Dermis blood vessel endothelial cell (primary cell): ENCODE measurements at places on chromosomes 6 and 20. TPM values are rescaled to one million over a fixed set of nuclear protein-coding genes. Genes with fewer than 3 reads are reported as not detected.

IRF4 gene
- total RNA-seq = 0.05 TPM in 1 of 2 replicates, not detected in the other

MTHFD1L gene
- total RNA-seq = 38.6 and 56.4 TPM in 2 replicates

VSX1 gene
- not detected in 2 replicates for total RNA-seq

CRISP2 gene
- not detected in 2 replicates for total RNA-seq

HBS1L gene
- total RNA-seq = 106 and 170 TPM in 2 replicates

CNR1 gene
- total RNA-seq = 1.3 TPM in 1 of 2 replicates, not detected in the other

COL12A1 gene
- 3.7 and 6.9 TPM in 2 replicates for total RNA-seq

MAPK14 gene
- 71.8 and 77.0 TPM in 2 replicates for total RNA-seq

GSTA3 gene
- total RNA-seq = not detected in 2 replicates

LTV1 gene
- total RNA-seq = 17.0 and 30.2 TPM in 2 replicates

PTGIS gene
- 1.9 and 2.0 TPM in 2 replicates for total RNA-seq

SLC22A1 gene
- 0.05 and 0.17 TPM in 2 replicates for total RNA-seq

ZKSCAN3 gene
- total RNA-seq = 6.3 and 9.7 TPM in 2 replicates

EFCAB8 gene
- under 0.01 and 0.05 TPM in 2 replicates for total RNA-seq

TAF11 gene
- total RNA-seq = 36.8 and 47.1 TPM in 2 replicates

STAU1 gene
- total RNA-seq = 51.1 and 102 TPM in 2 replicates

ASIP gene
- total RNA-seq = not detected in 2 replicates

MYT1 gene
- not detected in 2 replicates for total RNA-seq

CCM2L gene
- total RNA-seq = 31.1 and 35.5 TPM in 2 replicates

KCNG1 gene
- total RNA-seq = 0.70 and 3.1 TPM in 2 replicates

EDN3 gene
- total RNA-seq = not detected in 2 replicates

SLC26A8 gene
- under 0.01 TPM in 1 of 2 replicates, not detected in the other for total RNA-seq

QRSL1 gene
- 8.3 and 12.6 TPM in 2 replicates for total RNA-seq

SPATS1 gene
- total RNA-seq = not detected in 2 replicates

SYTL3 gene
- 0.70 and 0.85 TPM in 2 replicates for total RNA-seq

EDN1 gene
- 247 and 438 TPM in 2 replicates for total RNA-seq

KIF6 gene
- total RNA-seq = 0.19 TPM in 1 of 2 replicates, not detected in the other

PTPRT gene
- total RNA-seq = not detected in 2 replicates

NKAPL gene
- 0.34 and 1.1 TPM in 2 replicates for total RNA-seq

BACH2 gene
- total RNA-seq = 1.2 and 1.3 TPM in 2 replicates

TBX18 gene
- 0.68 and 1.7 TPM in 2 replicates for total RNA-seq

ASCC3 gene
- total RNA-seq = 76.7 and 89.7 TPM in 2 replicates

RCAN2 gene
- total RNA-seq = 0.19 and 0.34 TPM in 2 replicates

CST4 gene
- not detected in 2 replicates for total RNA-seq

SLC22A3 gene
- under 0.01 TPM in 1 of 2 replicates, not detected in the other for total RNA-seq

LY6G6D gene
- total RNA-seq = not detected in 2 replicates

ANKEF1 gene
- 1.5 and 2.0 TPM in 2 replicates for total RNA-seq

MICB gene
- total RNA-seq = 14.5 and 29.3 TPM in 2 replicates

SAMD3 gene
- total RNA-seq = not detected in 2 replicates

MUC22 gene
- not detected in 2 replicates for total RNA-seq

SLC35B2 gene
- total RNA-seq = 43.1 and 52.7 TPM in 2 replicates

ENPP4 gene
- total RNA-seq = 4.9 and 6.9 TPM in 2 replicates

ZC2HC1B gene
- total RNA-seq = not detected in 2 replicates

MOG gene
- total RNA-seq = not detected in 2 replicates

ARMC12 gene
- total RNA-seq = 0.34 and 0.37 TPM in 2 replicates

RNF5 gene
- total RNA-seq = 31.6 and 53.1 TPM in 2 replicates

SLC22A2 gene
- not detected in 2 replicates for total RNA-seq

RAMACL gene
- 2.9 and 6.6 TPM in 2 replicates for total RNA-seq

TBC1D7 gene
- 15.0 and 16.6 TPM in 2 replicates for total RNA-seq

TGM3 gene
- total RNA-seq = not detected in 2 replicates

WFDC10B gene
- not detected in 2 replicates for total RNA-seq

JARID2 gene
- total RNA-seq = 15.3 and 17.6 TPM in 2 replicates

BHLHE23 gene
- not detected in 2 replicates for total RNA-seq

DUSP15 gene
- 0.14 and 0.34 TPM in 2 replicates for total RNA-seq

LPA gene
- total RNA-seq = not detected in 2 replicates
